CD8-positive, alpha-beta memory T cell (primary cell): ENCODE measurements at places on chromosomes 13 and 19. TPM values are rescaled to one million over a fixed set of nuclear protein-coding genes. Genes with fewer than 3 reads are reported as not detected.

DNA sequence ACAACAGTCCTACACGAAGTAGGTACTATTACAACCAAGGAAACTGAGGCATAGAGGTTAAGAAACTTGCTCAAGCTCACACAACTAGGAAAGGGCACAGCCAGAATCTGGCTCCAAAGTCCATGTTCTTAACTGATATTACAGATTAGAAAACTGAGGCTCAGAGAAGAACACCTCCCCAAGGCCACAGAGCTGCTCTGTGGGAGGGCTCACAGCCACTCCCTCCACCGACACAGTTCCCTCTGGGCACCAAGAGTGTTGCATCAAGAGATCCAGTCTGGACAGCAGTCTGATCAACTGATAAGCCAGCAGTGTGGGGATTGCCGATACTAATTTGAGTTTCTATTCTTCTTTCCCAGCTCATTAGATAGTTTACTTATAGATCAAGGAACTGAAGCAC, 29.5 kb downstream of the SLC15A1 start:
- H3K27ac ChIP-seq = no peak overlapping the region
- no peaks in the 10 kb centered on the region for H3K4me1 ChIP-seq
- H3K27me3 ChIP-seq = no peaks in the 10 kb centered on the region
- no peaks in the 10 kb centered on the region for H3K36me3 ChIP-seq
- H3K4me3 ChIP-seq = no peak overlapping the region

F10 gene
- not detected for polyA plus RNA-seq

ZNF229 gene
- polyA plus RNA-seq = 0.10 TPM

DNA sequence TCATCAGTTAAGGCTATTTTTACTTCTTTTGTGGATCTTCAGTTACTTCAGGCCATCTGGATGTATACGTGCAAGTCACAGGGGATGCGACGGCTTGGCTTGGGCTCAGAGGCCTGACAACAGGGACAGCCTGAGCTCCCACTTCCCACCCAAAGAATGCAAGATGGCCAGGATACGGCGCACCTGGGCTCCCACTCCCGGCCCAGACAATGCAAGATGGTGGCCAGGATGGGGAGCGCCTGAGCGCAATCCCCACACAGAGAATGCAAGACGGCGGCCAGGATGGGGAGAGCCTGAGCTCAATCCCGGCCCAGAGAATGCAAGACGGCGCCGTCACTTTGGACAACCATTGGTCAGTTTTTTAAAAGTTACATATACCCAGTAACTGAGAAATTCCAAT, 25.3 kb upstream of the MIER2 start:
- no peak overlapping the region for H3K4me3 ChIP-seq
- H3K27me3 ChIP-seq = peaks cover 3% of the 10 kb centered on the region
- H3K4me1 ChIP-seq = no peaks in the 10 kb centered on the region
- no peak for DNase-seq
- no peak overlapping the region for H3K27ac ChIP-seq
- no peaks in the 10 kb centered on the region for H3K36me3 ChIP-seq

GRCh38 chr19:15812060-15812722, 3.3 kb downstream of the OR10H1 start:
- H3K27ac ChIP-seq = no peak overlapping the region
- H3K4me3 ChIP-seq = no peak overlapping the region
- peaks cover 9% of the 10 kb centered on the region for H3K4me1 ChIP-seq
- peak; percentile 61 for DNase-seq

C19orf18 gene
- 0.41 TPM for polyA plus RNA-seq

DNA sequence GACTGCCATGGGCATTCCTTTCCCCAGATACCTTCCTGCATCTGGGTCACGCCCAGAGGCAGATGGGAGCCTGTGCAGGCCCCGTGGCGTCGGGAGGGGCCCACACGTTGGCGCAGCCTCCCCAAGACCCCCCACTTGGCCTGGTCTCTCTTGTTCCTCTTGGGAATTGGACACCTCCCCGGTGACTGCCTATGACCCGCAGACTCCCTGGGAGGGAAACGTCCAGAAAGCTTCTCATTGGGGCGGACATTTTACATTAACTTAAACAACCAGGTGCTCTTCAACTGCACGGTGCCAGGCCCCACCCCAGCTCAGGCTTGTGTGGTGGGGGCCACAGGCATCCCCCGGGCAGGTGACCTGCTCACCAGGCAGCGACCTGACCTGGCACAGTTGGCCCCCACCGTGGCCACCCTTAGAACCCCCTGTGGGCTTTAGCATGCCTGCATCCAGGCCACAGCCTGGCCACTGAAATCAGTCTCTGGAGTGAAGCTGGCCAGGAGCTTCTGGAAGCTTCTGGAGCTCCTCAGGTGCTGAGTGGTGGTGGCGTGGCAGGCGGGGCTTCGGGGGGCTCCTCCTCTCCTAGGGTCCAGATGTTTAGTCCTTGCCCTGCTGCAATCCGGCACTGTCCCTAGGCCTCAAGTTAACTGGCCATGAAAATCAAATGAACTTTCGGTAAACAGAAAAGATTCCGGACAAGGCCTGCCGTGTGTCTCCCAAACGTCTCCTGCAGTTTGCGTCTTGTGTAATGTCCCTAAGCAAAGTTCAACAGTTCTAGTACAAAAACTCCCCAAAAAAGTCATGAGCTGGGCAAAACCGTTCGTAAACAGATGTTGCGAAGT, 8.5 kb upstream of the PROZ start:
- H3K4me3 ChIP-seq = no peak overlapping the region
- no peak for DNase-seq
- H3K36me3 ChIP-seq = no peaks in the 10 kb centered on the region
- H3K4me1 ChIP-seq = peaks cover 14% of the 10 kb centered on the region
- no peaks in the 10 kb centered on the region for H3K27me3 ChIP-seq

DNA sequence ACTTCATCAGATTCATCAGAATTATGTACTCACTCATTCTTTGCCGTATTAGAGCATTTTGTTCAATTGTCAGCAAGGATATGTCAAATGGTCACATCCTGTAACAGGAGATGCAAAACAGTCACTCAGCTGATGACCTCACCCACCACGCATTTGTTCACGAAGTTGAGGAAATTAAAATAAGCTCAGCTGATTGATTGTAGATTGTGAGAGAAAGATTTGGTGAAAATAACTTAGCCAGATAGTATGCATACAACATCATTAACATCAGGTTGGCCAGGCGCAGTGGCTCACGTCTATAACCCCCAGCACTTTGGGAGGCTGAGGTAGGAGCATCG, 22.6 kb upstream of the CDC16 start:
- no peaks in the 10 kb centered on the region for H3K36me3 ChIP-seq
- no peak overlapping the region for H3K27ac ChIP-seq
- no peaks in the 10 kb centered on the region for H3K27me3 ChIP-seq
- H3K4me1 ChIP-seq = no peaks in the 10 kb centered on the region

DNA sequence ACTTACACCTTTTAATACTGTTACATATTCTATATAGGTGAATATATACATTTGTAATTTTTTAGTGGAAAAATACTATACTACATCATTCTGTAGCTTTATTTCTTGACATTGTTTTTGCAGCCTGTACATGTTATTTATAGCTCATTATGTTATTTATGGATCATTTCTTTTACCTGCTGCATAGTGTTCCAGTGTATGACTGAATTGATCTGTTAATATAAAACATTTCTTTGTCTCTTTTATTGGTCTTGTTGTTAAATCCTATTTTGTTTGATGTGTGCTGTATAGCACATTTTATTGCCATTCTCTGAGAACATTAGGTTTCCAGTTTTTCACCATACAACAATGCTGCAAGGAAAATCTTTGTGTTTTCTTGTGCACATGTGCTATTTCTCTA, 2.4 kb downstream of the SETDB2 start:
- DNase-seq = no peak
- no peaks in the 10 kb centered on the region for H3K27me3 ChIP-seq
- no peak overlapping the region for H3K27ac ChIP-seq
- no peak overlapping the region for H3K4me3 ChIP-seq

ZNF737 gene
- 14.0 TPM for polyA plus RNA-seq

- no peaks in the 10 kb centered on the region for H3K27me3 ChIP-seq
- H3K36me3 ChIP-seq = no peaks in the 10 kb centered on the region
- no peak for DNase-seq
- no peak overlapping the region for H3K4me3 ChIP-seq
Measured at GRCh38 chr13:20969182-20969581, 66.6 kb upstream of the XPO4 start.

DNA sequence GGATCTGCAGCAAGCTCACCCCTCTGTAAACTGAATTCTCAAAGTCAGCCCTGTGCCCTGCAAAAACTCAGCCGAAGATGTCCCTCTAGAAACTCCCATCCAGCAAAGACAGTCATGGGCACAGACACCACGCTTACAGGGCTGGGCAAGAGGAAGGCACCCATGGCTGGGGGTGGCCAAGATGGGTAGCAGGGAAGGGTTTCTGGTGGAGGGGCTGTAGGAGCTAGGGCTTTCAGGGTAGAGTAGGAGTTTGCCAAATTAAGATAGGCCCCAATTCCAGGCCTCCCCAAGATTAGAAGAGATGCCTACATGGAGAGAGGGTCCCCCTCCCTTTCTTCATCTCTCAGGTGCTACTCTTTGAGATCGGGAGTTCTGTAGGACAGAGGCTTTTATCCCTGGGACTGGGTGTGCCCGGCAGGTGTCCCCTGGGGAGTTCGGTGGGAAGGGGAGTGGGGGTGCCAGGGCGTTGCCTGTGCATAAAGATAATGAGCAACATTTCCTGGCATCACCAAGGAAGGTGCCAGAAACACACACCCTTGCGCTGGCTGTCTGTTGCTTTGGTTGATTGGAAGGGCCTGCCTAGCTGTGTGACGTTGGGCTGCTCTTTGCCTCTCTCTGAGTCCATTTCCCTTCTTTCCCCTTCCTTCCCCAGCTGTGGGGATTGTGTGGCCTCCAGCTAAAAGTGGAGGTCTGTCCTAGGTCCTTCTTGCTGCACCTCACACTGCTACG, 9.4 kb downstream of the NRTN start:
- H3K27me3 ChIP-seq = no peaks in the 10 kb centered on the region
- no peaks in the 10 kb centered on the region for H3K36me3 ChIP-seq
- H3K27ac ChIP-seq = no peak overlapping the region
- H3K4me3 ChIP-seq = no peak overlapping the region
- H3K4me1 ChIP-seq = no peaks in the 10 kb centered on the region

- H3K27ac ChIP-seq = no peak overlapping the region
- H3K4me3 ChIP-seq = peak overlapping the region; percentile 52
- H3K4me1 ChIP-seq = peaks cover 62% of the 10 kb centered on the region
Measured at GRCh38 chr19:13881692-13882418, 4.9 kb downstream of the NANOS3 start.

- DNase-seq = no peak
- no peaks in the 10 kb centered on the region for H3K27me3 ChIP-seq
- no peaks in the 10 kb centered on the region for H3K36me3 ChIP-seq
- H3K27ac ChIP-seq = no peak overlapping the region
Measured at GRCh38 chr13:77372275-77372674, 45.4 kb upstream of the MYCBP2 start.

DNA sequence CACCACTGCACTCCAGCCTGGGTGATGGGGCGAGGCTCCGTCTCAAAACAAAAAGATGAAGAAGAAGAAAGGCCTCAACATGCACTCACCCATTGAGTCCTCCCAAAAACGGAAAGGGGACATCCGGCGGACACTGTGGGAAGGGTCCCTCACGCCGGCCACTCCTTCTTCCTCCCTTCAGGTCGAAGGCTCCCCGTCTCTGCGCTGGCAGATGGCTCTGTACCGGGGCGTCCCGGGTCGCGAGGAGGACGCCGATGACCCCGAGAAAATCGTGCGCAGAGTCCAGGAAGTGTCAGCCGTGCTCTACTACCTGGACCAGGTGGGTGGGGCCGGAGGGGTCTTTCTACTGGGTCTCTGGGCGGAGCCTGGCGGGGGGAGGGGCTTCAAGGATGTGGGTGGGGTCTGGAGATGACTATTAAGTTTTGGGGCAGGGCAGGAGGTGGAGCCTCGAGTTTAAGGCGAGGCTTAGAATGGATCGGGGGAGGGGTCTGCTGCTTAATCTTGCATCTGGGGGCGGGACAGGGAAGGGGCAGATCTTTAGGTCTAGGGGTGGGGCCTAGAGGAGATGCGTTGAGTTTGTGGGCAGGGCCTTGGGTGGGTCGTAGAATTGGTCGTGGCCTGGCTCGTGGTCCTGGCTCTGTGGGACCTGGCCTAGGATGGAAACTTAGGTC, 90.2 kb downstream of the MAP4K1 start:
- no peaks in the 10 kb centered on the region for H3K4me1 ChIP-seq
- no peak overlapping the region for H3K27ac ChIP-seq

DNA sequence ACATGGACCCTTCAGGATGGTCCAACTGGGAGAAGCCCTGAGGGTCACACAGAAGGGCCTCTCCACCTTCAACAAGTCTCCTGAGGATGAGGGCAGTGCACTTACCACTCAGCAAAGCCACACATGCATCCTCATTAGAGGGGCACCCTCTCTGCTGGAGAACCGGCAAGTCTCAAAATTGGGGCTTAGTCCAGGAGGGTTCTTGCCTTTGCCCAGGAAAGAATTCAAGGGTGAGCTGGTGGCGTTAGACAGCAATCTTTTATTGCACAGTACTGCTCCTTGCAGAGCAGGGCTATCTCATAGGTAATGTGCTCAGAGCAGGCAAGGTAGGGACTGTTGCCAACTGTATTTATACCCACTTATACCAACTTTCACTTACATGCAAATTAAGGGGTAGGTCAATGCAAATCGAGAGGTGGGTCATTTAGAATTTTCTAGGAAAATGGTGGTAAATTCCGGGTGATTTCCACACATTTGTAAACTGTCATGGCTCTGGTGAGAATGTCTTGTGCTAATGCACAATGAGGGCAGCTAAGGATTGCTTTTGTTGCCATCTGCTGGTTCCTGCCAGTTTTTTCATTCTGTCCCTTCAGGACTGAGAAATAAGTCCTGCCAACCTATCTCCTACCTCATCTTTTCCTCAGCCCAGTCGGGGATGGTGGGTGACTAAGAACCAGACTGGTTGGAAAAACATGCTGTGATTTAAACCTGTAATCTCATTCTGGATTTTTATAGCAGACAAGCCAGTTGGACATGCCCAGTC, 27.8 kb upstream of the IGSF23 start:
- DNase-seq = no peak
- H3K27me3 ChIP-seq = no peaks in the 10 kb centered on the region
- H3K4me1 ChIP-seq = no peaks in the 10 kb centered on the region
- no peaks in the 10 kb centered on the region for H3K36me3 ChIP-seq
- no peak overlapping the region for H3K27ac ChIP-seq

- H3K4me1 ChIP-seq = no peaks in the 10 kb centered on the region
- H3K27me3 ChIP-seq = no peaks in the 10 kb centered on the region
- H3K4me3 ChIP-seq = no peak overlapping the region
- H3K36me3 ChIP-seq = peaks cover 82% of the 10 kb centered on the region
- DNase-seq = no peak
Measured at GRCh38 chr19:18853755-18854427, 22.1 kb downstream of the UPF1 start.

- no peak overlapping the region for H3K4me3 ChIP-seq
- H3K27ac ChIP-seq = no peak overlapping the region
- H3K36me3 ChIP-seq = no peaks in the 10 kb centered on the region
- H3K27me3 ChIP-seq = no peaks in the 10 kb centered on the region
- H3K4me1 ChIP-seq = no peaks in the 10 kb centered on the region
Measured at GRCh38 chr19:38278751-38279150, 14.4 kb downstream of the SPINT2 start.
